ENCODE measurements at places on chromosomes 2 and 18.

DNA sequence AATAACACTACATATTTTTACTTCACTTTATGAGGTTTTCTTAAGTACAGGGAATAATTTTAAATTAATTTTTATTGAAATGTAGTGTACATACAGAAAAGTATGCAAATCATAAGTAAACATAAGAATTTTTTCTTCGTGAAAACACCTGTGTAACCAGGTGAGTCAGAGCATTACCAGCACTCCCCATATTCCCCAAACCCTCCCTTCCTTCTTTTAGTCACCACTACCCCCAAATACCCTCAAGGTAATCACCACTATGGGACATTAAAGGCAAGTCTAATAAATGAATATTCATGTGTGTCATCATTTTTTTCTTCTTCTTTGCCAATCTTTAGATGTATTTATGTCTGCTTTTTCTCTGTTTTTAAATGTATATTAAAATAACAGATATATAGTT lies 139.9 kb upstream of the LTBP1 start:
- no peak for DNase-seq

DNA sequence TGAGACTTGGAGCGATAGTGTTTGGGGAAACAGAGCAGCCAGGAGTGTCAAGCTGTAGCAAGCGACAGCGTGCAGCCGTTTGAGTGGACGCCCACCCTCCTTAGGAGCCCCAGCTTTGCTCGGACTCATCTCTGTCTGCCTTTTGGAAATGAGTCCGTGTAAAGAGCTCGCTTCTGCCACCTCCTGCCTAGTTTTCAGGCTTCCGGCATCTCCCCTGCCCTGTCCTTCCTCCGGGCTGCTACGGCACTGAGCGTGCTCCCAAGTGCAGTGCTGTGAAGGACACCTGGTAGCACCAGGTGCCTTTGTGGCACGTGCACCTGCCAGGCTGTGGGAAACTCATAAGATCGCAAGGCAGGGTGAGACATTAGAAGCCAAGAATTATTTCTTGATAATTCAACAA lies 117.1 kb downstream of the RNF144A start:
- no peak for DNase-seq

DNA sequence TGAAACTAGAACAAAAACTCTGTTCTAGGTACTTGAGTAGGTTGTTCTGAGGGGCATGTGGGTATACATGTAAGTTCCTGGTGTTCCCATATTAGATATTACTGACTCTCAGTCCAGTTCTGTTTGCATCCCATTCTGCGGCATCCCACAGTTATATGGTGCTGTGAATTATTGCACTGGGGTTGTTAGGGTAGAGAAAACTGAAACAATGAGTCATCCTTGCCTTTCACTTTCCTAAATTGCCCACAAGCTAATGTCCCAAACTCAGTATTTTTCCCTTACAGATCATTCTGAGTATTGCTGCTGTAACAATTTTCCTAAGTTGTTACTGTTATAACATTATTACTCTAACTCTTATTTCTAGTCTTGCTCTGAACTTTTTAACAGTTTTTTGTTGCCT lies 3.0 kb downstream of the WDR75 start:
- no peak for DNase-seq

DNA sequence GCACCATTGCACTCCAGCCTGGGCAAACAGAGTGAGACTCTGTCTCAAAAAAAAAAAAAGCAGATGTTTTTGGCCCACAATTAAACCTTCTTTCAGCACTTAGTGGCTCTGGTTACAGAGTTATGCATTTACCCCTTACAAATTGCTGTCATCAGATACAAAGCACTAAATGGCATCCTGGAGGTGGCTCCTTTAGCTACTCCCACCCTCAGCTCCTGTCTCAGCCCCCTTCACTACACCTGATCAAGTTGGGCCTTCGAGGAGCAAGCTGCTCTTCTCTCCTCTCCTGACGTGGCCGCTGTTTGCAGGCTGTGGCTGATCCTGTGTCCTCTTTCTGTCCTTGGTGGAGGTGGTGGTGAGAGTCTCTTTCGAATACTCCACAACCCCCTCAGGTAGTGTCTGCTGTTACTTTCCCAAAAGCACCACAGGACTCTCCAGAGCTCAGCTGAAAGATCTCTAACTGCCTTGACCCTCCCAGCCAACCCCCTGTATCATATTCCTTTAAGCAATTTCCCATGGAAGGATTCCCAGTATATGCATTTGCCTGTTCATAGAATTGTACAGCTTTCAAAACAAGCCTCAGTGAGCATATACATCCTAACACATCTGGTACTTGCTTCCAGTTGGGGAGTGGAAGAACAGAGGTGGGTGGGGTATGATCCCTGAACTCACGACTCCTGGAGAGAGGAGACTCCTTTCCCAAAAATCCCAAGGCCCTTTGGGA lies 285.9 kb downstream of the CLIP4 start:
- DNase-seq: no peak

All from NCI-H1105 (cell line).